Cerebellum (tissue), 4 donors: ENCODE measurements at places on chromosomes 12 and 14. TPM values are rescaled to one million over a fixed set of nuclear protein-coding genes. Genes with fewer than 3 reads are reported as not detected.

DNA sequence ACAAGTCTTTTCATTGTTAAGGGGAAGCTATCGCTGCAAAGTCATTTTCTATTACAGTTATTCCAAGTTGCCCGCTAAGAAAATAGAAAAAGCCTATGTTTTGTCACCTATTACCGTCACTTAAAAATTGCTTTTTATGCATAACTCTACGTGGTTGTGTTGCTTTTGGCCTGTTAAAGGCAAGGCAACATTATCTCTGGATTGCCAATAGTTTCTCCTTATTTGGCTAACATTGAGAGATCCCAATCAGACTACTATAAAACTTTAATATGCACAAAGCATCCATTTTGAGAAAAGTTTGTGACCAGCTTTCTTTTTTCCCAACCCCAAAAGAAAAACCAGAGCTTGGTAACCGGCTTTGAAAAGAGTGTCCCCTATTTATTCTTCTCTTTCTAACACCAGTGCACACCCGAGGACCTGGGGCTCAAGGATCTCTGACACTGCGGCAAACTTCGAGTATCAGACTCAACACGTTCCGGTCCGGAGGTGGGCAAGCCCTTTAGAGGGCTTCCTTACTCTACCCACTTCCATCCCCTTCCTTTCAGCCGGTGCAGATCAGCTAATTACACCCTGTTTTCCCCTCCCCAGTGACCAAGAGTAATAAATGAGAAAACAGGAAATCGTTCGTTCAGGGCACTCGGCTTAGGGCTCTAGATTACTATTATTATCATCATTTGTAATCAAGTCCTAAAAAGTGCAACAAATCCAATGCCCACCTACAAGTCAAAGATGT is 1.2 kb downstream of the PPP1R12A start:
- DNase-seq: no peak

DNA sequence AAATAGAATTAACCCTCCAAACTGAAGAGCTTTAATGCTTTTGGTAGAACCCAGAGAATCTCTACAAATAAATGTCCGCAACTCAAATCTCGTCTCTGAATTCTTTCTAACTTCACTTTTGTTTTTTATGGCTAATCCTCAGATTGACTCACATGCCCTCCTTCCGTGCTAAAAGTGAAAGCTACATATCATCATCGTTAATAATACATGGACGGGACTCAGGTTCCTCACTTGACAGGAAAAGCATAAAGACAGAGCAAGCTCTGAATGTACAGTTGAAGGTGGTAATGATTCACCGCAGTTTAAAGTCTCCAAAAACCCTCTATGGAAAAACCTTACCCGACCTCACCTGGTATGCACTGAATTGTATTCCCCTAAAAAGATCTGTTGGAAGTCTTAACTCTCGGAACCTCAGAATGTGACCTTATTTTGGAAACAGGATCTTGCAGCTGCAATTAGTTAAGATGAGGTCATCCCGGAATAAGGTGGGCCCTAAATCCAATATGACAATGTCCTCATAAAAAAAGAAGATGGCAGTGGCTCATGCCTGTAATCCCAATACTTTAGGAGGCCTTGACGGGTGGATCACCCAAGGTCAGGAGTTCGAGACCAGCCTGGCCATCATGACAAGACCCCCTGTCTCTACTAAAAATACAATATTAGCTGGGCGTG is 147.4 kb upstream of the FOXN3 start:
- no peak for DNase-seq

DNA sequence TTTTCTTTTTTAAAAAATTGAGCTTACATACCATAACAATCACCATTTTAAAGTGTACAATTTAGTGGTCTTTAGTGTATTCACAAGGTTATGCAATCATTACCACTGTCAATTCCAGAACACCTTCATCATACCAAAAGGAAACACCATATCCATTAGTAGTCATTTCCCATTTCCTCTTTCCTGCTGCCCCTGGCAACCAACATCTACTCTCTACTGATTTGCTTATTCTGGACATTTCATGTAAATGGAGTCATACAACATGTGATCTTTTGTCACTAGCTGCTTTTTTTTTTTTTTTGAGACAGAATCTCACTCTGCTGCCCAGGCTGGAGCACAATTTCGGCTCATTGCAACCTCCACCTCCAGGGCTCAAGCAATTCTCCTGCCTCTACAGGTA is 66.8 kb upstream of the CFL2 start:
- DNase-seq: no peak

TRIM9 gene
- 83.6 TPM for total RNA-seq

IRAK4 gene
- 8.3 TPM for total RNA-seq

GRCh38 chr14:104009297-104009696 is 67.0 kb upstream of the RD3L start:
- DNase-seq: no peak

PPP1R1A gene
- total RNA-seq: 12.8 TPM

NINJ2 gene
- 0.82 TPM for total RNA-seq

DNA sequence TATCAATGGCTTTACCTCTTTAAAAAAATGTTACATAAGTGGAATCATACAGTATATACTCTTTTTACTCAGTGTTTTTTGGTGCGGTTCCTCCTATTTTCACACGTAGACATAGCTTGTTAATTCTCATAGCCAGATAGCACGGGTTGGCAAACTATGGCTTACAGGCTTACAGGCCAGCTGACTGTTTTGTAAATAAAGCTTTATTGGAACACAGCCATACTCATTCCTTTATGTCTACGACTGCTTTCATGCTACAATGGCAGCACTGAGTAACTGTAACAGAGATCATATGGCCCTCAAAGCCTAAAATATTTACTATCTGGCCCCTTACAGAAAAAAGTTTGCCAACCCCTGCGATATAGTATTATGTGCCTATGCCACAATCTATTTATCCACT is 5.8 kb upstream of the DAAM1 start:
- no peak for DNase-seq

MYO1H gene
- total RNA-seq: 0.09 TPM

COCH gene
- 25.3 TPM for total RNA-seq

- no peak for DNase-seq
Measured at GRCh38 chr14:22487941-22488340, 101.1 kb downstream of the DAD1 start.

PRIMA1 gene
- total RNA-seq: 0.73 TPM

ZDHHC22 gene
- 9.8 TPM for total RNA-seq

GRCh38 chr14:86525673-86526072 is 995.7 kb downstream of the FLRT2 start:
- DNase-seq: no peak

DNA sequence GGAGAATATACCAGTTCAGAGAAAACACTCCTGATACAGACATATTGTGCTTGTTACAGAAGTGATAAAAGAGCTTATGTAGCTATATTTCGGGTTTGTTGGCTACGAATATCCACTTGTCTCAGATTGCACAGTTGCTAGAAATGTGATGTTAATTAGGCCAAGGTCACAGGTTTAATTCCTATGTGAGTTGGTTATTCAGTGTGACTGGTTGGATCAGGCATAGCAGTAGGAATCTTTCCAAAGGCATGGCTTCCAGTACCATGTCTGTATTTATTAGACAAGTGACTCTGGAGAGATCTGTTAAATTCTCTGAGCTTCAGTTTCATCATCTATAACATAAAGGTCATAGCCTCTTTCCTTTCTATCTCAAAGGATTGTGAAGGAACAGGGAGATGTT is 152.7 kb upstream of the KITLG start:
- no peak for DNase-seq

DNA sequence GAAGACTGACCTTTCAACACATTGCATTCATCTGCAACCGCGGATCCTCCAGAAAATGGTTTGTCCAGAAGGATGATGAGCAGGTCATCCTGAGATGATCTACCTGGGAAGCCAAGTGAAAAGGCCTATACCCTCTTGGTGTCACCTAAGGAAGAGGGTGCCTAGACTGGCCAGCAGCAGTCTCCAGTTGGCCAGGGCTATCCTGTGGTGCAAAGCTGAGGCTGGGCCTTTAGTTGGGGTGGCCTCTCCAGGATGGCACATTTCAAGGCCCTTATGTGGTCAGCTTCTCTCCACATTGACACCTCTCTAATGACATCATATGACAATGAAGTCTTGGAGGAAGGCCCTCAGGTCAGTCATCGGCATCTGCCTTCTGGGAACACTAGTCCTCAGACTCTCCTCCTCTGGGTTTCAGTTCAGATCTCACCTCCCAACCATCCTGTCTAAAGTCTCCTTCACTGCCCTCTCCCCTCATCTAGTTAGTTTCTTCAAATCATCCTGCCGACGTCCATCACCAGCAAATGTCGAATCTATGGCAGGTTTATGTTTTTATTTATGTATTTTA is 3.3 kb upstream of the SLC22A17 start:
- DNase-seq: no peak

DNA sequence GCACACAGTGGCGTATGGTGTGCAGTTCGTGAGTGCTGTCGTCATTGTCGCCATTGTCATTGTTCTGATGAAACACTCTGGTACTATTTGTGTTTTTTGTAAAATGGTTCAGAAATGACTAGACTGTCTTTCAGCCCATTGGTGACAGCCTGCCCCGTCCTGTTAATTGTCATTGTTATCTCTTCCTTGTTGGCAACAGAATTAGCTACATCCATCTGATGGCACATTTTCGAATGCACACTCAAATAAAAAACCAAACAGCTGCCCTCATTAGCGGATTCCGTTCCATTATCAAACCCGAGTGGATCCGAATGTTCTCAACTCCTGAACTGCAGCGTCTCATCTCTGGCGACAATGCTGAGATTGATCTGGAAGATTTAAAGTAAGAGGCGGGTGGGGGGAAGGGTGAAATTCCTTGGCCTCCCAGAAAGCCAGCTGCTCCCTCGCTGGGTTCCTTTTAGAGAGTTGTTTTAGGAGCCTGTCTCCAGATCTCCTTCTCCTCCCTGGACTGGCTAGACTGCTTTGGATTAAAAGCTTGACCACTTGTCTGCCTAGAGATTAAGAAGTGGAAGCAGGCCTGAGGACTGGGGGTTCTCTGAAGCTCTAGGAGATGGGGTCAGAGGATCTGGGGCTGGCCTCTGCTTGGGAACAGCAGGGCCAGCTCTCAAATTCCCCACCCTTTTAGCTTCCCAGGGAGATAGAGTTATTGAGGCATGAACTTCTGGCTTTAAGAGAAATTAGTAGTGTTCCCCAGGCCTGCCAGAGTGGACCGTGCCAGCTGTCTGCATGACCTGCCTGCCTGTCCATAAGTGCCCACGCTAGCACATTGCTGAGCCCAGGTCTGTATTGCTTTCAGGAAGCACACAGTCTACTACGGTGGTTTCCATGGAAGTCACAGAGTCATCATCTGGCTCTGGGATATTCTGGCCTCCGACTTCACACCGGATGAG is 43.3 kb downstream of the MMAB start:
- DNase-seq: no peak

KCNA5 gene
- 2.9 TPM for total RNA-seq

DLGAP5 gene
- total RNA-seq: 12.6 TPM

- peak; percentile 71 for DNase-seq
Measured at GRCh38 chr12:14257734-14258574, 107.5 kb upstream of the ATF7IP start.

- no peak for DNase-seq
Measured at GRCh38 chr12:80939231-80939950, 1.7 kb upstream of the LIN7A start.

GRCh38 chr12:25970916-25971653 is 12.6 kb downstream of the RASSF8 start:
- DNase-seq: no peak

- no peak for DNase-seq
Measured at GRCh38 chr14:54192610-54193009, 204.2 kb upstream of the CDKN3 start.

MYF5 gene
- not detected for total RNA-seq

DNA sequence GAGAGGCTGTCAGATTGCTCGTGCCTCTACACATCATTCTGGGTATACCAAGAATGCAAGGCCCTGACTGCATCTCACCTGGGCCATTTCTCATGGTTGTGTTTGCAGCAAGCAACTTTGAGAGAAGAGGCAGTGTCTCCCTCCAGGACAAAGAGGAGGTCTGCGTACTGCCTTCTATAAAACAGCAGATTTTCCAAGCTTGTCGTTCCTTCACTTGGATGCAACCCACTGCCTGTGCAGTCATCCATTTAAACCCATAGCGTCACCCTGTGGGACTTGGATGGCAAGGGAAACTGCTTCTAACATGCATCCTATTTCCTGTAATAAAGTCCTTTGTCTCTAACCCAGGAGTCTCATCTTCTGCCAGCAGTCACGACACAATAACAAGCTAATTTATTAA is 1.3 kb downstream of the POMT2 start:
- no peak for DNase-seq

GRCh38 chr12:114697243-114697716 is 13.3 kb upstream of the TBX3 start:
- DNase-seq: no peak

DNA sequence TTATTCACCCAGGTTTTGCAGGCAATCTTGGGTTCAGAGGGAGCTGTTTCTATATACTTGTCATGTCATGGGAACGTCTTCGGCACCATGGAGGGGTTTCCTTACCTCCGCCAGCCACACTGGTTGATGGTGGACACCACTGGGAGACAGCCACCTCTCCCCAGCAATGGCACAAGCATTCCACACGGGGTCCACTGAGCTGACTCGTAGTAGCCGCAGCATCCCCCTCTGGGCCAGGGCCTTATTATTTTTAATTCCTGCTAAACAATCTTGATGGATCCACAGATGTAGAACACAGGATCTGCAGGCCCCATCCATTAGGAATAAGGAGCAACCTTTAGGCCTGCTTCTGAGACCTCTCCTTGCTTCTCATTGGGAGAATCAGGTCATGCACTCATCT is 132.9 kb downstream of the DICER1 start:
- no peak for DNase-seq

GRCh38 chr14:59362513-59362912 is 102.7 kb downstream of the GPR135 start:
- DNase-seq: no peak

GRCh38 chr12:117141097-117141898 is 42.1 kb upstream of the TESC start:
- peak; percentile 71 for DNase-seq

SERPINA10 gene
- not detected for total RNA-seq

GRCh38 chr14:76786601-76787000 is 25.3 kb downstream of the VASH1 start:
- DNase-seq: peak; percentile 81

GRCh38 chr12:32176606-32177005 is 70.0 kb downstream of the BICD1 start:
- DNase-seq: no peak

KLRC2 gene
- 3.7 TPM for total RNA-seq

DNA sequence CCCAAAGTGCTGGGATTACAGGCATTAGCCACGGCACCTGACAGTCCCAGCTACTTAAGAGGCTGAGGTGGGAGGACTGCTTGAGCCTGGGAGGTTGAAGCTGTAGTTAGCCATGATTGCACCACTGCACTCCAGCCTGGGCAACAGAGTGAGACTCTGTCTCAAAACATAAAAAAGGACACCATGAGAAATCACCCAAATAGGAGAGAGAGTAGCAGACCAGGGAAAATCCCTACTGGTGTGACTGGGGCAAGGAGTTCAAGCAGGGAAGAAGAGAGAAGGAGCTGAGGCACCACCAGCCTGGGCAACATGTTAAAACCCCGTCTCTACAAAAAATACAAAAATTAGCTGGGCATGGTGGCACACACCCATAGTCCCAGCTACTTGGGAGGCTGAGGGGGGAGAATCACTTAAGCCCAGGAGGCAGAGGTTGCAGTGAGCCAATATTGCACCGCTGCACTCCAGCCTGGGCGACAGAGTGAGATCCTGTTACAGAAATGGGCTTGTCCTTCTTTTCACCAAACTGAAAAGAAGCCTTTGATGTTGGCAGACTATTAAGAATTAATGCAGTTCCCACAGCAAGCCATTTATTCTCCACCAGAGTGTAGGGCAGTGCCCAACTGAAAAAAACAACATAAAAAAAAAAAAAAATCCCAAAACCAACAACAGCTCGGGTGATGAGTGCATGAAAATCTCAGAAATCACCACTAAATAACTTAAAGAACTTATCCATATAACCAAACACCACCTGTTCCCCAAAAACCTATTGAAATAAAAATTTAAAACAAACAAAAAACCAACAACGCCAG is 4.5 kb upstream of the SRSF9 start:
- DNase-seq: no peak

OR6C2 gene
- not detected for total RNA-seq
